ENCODE measurements at places on chromosomes 6 and 20.

GRCh38 chr20:58322083-58322482 lies 12.6 kb downstream of the RAB22A start:
- no peak for DNase-seq

- DNase-seq: no peak
Measured at GRCh38 chr6:90251295-90251992, 45.2 kb downstream of the BACH2 start.

DNA sequence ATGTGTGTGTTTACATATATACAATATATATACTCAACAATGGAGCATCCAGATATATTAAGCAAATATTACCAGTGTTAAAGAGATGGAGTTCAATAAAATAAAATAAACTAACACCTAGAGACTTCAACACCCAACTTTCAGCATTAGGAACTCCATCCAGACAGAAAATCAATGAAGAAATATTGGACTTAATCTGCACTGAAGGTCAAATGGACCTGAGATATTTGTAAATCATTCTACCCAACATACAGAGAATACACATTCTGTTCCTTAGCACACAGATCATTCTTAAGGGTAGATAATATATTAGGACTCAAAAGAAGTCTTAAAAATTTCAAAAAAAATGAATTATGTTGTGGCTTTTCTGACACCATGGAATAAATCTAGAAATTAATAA lies 832.3 kb upstream of the ADGRB3 start:
- DNase-seq: no peak

GRCh38 chr20:58909585-58909984 lies 57.1 kb downstream of the GNAS start:
- no peak for DNase-seq

- no peak for DNase-seq
Measured at GRCh38 chr6:73791336-73791735, 95.3 kb downstream of the CD109 start.

GRCh38 chr6:136718476-136718875 lies 73.8 kb downstream of the MAP3K5 start:
- no peak for DNase-seq

GRCh38 chr6:79621579-79621978 lies 9.6 kb upstream of the SH3BGRL2 start:
- no peak for DNase-seq

DNA sequence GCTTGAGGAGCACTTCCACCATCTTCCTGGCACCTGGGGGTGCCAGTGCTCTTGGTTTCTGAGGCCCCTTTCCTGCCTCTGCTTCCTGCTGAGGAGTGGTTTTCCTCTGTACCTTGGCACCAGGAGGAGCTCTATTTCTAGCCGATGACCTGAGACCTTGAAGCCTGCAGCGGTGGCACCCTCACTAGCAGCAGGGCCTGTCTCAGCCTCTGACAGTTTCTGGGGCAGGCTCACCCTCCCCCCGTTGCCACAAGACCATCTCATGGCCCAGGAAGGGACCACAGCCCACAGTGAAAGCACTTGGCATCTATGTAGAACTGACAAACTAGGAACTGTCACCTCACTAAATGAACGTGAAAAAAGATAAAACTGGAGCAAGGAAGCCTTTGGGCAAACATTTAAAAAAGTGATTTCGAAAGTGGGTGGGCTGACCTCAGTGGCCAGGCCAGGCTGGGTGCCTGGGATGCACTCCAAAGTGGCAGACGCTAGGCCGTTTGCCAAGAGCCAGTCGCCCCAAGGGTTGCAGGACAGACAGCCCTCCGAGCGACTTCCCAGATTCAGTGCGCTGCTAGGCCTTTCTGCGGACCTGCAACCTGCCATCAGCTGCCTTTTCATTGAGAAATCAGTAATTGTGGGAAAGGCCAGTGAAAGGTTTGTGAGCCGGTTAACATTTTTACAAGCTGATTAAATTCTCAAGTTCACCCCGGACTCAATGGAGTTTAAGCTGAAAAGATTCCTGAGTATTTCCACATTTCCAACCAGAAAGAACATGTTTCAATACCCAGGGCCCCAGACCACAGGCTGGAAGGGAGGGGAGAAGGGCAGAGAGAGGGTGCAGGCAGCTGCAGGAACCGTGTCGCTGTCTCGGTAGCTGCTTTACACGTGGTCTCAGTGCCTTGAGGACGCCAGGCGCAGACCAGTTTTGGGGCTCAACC lies 303.7 kb downstream of the ESR1 start:
- DNase-seq: no peak

DNA sequence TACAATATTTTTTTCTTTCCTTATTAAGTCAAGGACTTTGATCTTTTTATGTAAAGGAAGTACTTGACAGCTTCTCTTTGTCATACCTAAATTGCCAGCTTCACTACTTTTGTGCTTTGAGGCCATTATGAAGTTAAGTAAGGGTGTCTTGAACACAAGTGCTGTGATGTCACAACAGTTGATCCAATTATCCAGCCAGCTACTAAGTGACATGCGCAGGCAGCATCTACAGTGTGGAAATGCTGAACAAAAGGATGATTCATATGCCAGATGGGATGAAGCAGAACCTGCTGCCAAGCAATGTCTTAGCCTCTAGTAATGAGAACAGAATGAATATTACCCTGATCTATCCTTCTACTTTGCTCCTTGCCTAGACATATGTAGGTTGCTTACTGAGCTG lies 68.3 kb upstream of the TMEM244 start:
- DNase-seq: peak; percentile 17

GRCh38 chr6:166692723-166693302 lies 65.8 kb upstream of the RPS6KA2 start:
- no peak for DNase-seq

DNA sequence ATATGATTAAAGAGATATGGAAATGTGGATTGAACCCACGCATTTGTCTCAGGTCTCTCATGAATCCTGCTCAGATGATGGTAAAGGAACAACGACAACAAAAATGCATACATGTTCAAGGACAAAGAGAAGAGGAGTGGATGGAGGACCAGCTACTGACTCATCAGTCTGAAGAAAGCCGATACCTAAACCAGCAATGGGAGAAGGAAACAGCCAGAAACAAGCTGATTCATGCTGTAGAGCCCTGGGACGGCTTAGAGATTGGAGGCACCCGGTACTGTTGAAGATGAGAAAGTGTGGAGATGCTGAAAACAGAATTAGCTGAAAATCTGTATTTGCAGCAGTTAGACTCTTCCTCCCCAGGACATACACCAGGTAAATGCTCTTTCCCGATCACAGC lies 14.4 kb upstream of the RIPPLY2 start:
- no peak for DNase-seq

GRCh38 chr20:59019217-59019616 lies at the start of gene TUBB1:
TUBB1 (plus strand) TSS chr20:59019429; CDS start chr20:59019523, 94 bp downstream.
- DNase-seq: no peak

GRCh38 chr6:74507649-74508048 lies 698.2 kb downstream of the COL12A1 start:
- no peak for DNase-seq

DNA sequence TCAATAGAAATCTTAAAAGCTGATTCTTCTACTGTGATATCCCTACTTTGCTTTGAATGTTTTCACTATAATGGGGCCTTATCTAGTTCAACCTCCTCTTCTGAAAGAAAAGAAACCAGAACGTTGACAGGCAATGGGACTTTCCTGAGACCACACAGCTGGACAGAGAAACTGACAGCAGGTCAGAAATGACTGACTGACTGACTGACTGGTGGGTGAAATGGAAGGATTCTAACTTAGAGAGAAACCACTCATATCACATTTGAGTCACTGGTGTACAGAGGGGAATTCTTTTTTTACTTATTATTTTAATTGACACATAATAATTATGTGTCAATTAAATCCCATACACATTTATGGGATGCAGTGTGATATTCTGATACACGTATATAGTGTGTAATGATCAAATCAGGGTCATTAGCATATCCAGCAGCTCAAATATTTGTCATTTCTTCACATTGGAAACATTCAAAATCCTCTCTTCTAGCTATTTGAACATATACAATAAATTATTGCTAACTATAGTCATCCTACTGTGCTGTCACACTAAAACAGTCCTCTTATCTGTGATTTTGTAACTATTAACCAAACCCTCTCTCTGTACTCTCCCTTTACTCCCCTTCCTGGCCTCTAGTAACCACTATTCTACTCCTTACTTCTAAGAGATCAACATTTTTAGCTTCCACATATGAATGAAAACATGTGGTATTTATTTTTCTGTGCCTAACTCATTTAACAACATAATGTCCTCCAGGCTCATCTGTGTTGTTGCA lies 64.8 kb upstream of the NRSN1 start:
- DNase-seq: no peak

GRCh38 chr6:125191916-125192609 lies 38.5 kb downstream of the TPD52L1 start:
- DNase-seq: peak; percentile 84

- DNase-seq: peak; percentile 43
Measured at GRCh38 chr20:5353624-5354496, 37.1 kb upstream of the PROKR2 start.

DNA sequence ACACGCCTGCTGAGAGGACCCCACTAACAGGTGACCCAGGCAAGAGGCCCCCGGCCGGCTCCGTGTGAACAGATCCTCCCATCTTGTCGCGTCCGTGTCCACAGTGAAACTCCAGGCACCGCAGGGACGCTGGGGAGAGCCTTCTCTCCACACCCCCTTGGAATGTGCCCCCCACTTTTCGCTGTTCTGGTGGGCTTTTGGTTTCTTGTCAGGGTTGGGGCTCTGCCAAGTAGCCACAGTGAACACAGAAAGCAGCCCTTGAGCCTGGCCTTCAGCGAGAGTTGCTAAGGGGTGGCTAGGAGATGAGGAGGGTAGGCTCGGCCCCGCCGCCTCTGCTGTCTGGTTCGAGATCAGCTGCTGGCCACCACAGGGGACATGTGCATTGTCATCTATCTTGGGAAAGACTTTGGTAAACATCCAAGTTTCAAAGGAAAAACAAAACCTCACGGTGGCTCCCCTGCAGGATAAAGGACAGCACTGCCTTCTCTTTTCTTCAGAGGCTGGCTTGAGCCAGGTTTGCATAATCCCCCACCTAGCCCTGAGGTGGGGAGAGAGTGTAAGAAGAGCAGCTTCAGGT lies 22.7 kb downstream of the SYNDIG1 start:
- DNase-seq: no peak

GRCh38 chr20:33164763-33165095 lies 3.2 kb upstream of the BPIFA2 start:
- DNase-seq: no peak

DNA sequence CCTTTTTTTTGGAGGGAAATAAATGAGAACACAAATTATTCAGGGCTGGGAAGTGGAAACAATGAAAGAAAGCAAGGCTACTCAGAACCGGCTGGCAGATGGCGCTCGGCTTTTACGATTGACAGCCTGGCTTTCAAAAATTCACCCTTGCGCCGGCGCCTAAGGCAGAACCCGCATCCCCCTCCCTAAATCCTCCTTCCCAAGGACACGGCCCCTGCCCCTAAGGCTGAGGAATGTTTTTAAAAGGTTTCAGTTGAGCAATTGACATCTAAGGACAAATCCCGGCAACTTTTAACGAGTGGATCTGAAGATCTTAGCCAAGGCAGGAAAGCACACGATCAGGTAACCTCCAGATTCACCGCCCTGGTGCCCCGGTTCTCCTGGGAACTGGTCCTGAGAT lies 16.3 kb downstream of the GNAS start:
- DNase-seq: peak; percentile 46

DNA sequence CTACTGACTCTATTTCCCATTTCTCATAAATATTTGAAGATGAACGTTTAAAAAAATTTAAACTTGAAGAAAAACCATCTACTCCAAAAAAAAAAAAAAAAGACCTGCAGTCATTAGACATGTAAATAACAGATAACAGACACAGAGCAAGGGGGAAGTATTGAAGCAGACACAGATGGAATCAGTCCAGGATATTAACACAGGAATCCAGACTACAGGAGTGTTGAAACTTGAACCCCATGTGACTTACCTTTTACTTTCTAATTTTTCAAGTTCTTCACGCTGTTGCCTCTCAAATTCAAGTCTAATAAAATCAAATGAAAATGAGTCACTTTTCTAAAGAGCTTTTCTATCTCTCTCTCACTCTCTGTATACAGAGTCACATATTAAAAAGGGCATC lies 191.8 kb downstream of the KIF16B start:
- DNase-seq: no peak

DNA sequence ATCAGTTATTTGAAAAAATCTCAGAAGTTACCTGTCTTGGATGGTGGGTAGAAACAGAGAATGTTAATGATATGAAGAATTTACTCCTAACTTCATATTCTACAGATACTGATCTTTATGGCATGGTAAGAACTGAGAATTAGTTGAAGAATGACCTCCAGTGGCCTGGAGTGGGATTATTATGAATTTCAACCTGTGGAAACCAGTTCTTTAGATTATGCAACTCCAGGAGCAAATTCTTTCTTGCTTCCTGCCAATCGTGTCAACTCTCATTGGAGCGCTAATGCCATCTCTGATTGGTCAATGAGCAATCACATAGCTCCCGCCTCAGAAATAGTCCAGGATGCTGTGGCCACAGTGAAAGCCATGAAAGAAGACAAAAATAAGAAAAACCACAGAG lies 40.6 kb downstream of the LYRM2 start:
- DNase-seq: peak; percentile 11

DNA sequence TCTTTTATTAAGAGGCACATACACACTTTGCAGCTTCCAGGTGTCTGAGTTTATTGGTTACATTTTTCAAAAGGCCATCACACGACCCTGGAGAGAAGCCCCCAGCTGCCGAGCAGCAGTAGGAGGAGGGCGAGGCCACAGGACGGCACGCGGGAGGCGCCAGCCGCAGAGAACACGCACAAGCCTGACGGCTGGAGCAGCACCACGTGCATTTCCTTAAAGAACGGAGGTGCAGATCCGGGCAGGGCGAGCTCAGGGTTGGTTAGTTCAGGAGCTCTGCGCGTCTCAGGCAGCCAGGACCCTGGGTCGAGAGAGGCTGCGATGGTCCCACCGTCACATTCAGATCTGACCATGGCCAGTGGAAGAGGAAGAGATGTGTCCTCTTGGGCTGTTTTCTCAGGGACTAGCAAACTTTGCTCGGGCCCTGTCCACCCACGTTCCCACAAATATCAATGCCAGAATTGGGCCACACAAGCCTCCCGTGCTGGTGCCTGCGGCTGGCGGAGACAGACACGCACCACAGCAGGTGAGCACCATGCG lies 121.4 kb upstream of the AFDN start:
- no peak for DNase-seq

- peak; percentile 63 for DNase-seq
Measured at GRCh38 chr6:139016337-139017213, 12.0 kb upstream of the ABRACL start.

- no peak for DNase-seq
Measured at GRCh38 chr20:7207186-7207798, 439.8 kb downstream of the BMP2 start.

DNA sequence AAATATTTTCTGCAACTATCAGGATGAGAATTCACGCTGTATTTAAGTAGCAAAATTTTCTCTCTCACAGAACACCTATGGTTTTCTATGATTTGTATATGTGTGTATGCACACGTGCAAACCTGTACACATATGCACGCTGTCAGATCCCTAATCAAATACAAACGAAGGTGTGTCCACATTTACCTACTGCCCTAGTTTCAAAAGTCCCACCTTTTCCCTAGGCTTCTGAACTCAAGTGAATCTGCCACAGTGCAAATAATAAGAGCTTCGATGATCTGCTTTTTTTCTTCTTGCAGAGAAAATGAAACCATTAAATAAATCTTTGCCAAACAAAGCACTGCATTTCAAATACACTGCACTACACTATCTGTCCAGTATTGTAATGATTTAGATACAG lies 6.5 kb downstream of the HIVEP2 start:
- DNase-seq: no peak

GRCh38 chr6:95423331-95423730 lies 154.0 kb upstream of the MANEA start:
- no peak for DNase-seq
